ENCODE measurements at places on chromosomes 1 and 21. TPM values are rescaled to one million over a fixed set of nuclear protein-coding genes. Genes with fewer than 3 reads are reported as not detected.

DNA sequence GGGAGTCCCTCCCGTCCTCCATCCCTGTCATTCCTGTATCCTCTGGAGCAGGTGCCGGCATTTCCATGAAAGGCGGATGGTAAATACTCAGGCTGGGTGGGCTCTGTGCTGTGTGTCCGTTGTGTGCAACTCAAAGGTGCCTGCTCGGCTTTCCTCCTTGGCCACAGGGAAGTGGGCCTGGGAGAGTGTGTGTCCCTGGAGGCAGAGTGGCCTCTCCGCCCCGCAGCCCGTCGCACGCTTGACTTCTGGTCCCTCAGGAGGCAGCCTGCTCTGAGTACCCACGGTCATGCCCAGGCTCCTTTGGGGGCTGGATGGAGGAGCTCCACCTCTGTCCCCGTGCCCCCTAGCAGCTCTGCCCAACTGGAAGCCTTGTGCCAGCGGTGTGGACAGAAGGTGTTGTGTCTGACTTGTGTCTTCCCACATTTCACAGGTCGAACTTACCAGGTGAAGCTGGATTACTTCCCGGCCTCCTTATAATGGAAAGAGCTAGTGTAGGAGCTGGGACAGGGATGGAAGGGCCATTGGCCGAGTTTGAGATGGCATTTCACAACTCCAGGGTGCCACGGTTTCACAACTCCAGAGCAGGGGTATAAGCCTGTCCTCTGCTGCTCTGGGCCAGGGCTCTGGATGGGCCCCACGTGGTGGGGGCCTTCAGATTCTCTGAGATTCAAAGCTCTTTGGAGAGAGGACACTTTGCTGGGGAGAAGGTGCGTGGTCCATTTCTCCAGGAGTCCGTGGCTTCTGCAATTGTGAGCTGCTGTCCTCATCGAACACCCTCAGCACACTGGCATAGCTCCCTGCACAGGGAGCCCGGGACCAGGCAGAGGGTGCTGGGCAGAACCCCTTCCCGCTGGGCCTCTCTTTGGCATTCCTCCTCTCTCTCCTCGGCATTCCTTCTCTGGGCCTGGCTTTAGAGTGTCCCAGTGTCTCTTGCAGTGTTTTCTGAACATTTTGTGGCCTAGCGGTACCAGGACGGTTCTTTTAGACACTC lies 152.7 kb upstream of the COL6A1 start:
- no peak for DNase-seq

GRCh38 chr1:212487774-212488435 lies 55.2 kb downstream of the NENF start:
- no peak for DNase-seq

DNA sequence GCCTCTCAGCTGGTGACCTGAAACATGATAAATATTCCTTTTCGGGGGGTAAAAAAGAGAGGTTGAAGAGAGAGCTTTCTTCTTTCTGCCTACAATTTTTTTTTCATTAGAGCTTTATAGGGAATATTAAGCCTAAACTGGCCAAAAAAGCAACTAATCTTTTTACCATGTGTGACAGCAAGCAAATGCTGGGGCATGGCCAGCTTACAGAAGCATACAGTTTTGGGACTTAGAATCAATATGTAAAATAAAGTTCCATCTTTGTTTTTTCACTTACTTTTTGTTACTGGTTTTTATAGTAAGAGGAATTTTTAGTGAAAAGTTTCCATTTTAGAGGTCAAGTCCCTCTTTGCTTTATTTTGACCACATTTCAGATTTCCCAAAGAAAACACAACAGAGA lies 301.2 kb upstream of the DEPDC1 start:
- no peak for DNase-seq

- no peak for DNase-seq
These were observed 55.5 kb upstream of the GALNT2 start for GRCh38 chr1:230011333-230012092.

DNA sequence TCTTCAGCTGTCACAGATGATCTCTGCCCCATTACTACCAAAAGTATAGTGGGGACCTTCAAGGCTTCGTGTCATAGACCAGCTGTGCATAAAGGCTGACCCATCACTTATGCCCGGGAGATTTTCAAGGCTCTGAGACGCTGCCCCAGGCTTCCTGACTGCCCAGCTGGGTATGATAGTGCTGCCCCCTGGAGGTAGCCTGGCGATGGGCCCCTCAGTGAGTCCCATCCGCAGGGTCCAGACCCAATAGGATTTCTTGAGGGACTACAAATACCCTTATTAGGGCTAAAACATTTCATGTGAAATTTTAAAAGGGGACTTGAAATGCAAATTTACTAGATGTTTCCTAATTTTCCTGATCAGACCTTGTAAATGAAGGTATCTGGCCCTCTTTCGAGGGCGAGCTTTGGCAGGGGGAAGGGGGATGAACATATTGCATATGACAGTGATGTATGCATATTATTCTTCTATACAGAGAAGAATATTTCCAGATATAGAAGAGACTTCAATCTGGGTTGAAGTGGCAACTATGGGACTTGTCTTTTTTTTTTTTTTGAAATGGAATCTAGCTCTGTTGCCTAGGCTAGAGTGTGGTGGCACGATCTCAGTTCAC lies 11.7 kb upstream of the FCMR start:
- DNase-seq: peak; percentile 83

DNA sequence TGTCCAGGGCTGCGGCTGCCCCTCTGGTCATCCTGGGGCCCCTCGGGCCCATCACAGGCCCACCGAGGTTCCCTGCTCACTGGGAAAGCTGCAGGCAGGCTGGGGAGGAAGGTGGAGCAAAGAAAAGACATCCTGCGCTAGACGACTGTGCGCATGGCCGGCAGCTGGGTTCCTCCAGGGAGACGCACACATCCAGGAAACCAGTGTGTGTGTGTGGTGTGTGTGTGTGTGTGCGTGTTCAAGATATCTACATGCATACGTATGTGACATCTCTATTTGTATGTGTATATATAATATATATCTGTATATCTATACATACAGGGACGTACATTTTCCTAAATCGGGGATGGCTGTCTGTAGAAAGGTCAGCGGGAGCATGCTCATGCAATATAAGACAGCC lies 63.7 kb downstream of the ACOT7 start:
- DNase-seq: no peak

DNA sequence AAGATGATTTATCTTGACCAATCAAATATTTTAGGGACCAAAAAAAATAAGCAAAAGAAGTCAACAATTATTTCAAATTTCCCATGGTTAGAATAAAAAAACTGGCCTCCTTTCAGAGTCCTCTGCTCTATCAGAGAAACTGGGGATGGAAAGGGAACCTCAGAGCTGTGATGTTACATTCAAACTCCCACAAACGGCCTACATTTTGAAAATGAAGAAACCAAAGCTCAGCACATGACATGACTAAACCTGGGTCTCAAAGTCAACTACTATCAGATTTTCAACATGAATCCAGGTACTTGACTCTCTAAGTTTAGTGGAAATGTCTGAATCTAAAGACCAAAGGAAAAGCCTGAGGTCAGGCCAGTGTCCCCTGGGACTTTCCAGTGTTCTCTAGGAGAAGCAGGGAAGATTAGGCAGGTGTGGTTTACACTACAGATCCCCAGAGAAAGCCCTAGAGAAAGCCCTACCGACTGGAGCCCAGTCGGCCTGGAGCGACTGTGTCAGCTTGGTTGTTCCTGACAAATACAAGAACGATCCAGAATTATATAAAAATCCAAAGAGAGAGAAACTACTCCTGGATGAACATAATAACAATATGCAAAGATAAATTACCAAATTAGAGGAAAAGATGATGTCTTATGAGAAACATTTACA lies 24.8 kb downstream of the JAK1 start:
- DNase-seq: no peak

Gene ANKRD45
- total RNA-seq: not detected

Gene ICOSLG
- total RNA-seq: 1.9 TPM

Gene PCP4L1
- total RNA-seq: 0.24 TPM

Gene CFAP298
- total RNA-seq: 33.3 TPM

Measured in activated naive CD4-positive, alpha-beta T cell treated with anti-CD3 and anti-CD28 coated beads for 36 hours (primary cell).